ENCODE measurements at places on chromosomes 4 and X.

GRCh38 chrX:68113837-68114572 is 319.3 kb downstream of the OPHN1 start:
- no peak for DNase-seq

DNA sequence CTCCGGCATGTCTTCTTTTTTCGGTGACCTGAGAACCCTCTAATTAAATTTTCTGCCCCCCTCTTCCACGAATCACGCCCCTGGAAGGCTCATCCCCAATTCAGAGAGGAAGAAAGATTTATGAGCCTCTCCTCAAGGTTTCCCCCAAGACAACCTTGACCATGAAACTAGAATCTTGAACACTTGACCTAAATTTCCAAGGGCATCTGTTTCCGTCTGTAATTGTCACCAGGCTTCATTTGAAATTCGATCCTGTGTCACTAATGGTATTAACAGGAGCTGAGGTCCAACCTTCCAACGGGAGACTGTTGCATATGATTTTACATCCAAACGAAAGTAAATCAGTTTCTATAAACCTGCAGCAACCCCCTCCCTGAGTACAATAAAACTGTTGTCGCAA is 139.9 kb upstream of the ZIC3 start:
- no peak for DNase-seq

DNA sequence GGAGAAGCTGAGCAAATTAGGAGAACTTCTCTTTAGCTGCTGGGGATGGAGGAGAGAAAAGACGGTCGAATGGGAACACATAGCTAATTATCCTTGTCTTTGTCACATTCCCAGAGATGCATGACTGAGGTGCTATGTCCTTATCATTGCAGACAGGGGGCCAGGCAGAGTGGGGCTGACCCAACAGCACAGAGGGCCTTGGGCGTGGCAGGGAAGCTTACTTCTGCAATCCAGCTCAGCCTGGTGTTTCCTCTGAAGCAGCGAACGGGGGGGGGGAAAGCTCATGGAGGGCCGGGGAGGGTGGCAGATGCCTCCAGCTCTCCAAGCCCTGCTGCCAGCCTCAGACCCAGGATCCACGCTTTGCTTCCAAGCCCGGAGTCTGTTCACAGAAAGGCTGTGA is 50.8 kb upstream of the HOPX start:
- DNase-seq: no peak

DNA sequence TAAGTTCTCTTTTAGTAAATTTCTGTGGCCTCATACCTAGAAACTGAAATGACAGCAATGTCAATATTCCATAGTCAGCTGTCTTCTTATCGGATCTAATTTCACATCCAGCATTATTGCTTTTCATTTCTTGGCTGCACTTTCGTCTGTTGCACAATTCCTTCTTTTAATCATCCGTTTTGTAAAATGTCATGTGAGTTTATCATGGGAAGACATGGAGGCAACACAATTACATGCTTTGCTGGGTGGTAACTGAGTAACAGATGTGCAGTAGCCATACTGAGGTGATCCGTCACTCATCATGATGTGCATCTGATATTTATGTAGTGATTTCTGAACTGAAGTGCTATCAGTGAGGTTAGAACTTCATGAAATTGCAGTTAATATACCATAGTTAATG is 68.3 kb upstream of the SLC7A11 start:
- no peak for DNase-seq

DNA sequence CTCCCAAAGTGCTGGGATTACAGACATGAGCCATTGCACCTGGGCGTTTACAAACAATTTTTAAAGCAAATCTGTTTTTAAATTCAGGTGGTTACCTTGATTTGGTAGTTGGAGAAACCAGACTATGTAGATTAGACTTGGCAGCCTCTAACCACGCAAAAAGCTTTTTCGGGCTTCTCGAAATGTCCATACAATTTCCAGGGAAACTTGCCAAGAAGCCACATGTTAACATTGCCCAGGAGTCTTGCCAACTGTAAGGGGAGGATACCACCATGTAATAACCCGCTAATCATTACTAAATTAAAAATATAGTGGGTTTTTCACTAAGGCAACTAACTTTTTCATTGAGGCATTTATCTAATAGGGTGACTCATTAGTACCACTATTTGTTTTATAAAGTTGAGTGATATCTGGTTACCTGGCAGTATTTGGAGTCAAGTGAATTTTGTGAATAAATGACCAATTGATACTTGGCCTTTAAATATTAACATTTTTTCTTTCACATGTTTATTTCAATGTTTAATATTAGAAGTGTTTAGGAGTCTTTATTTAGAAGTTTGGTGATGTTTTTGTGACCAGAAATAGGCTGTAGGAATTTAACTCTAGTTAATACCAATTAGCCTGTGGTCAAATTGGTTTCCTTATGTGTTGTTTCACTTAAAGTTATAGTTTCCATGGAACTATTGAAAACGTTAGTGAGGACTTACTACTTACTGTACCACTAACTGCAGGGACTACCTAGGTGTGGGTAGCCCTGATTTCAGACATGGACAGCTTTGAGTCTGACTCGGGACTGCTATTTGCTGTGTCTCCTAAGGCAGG is 61.3 kb downstream of the CLDN34 start:
- no peak for DNase-seq

- no peak for DNase-seq
Observed at GRCh38 chrX:125326599-125326998, 6.9 kb downstream of the TEX13C start.
